Suppressor macrophage (primary cell): ENCODE measurements at places on chromosomes 7 and 10.

DNA sequence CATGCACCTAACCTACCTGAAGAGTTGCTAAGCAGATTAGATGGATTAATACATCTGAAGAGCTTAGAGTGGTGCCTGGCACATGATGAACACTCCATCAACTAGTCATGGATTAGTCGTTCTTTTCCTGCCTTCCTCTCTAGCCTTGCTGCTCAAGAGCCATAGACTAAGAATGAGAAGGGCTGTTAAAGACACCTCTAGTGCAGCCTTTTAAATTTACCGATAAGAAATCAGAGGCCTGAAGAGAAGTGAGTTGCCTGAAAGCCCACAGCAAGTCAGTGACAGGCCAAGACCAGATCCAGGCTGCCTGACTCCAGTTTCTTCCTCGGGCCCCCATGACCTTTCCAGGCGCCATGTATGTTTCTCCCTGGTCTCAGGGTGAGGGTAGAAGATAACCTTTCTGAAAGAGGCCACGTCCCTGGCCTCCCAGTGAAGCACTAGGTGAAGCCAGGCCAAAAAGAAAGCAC, 6.5 kb downstream of the TSPAN15 start:
- DNase-seq: no peak

DNA sequence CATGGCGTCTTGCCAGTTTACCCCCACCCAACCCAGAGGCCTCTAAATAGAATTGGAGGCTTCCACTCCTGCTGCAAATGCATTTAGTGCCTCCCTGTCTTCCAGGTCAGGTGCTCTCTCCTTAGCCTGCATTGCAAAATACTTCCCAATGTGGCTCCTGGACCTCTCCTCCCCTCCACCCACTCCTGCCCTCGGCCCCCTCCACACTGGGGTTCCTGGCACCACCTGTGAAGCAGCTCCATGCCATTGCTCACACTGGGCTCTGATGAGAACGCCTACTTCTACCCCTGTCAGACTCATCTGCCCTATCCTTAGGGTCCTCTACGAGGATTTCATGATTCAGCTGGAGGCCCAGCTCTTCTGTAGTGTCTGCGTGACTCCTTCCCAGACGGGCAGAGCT, 37.4 kb downstream of the C10orf120 start:
- DNase-seq: no peak

- DNase-seq: no peak
Measured at GRCh38 chr7:39158367-39158766, 180.7 kb downstream of the POU6F2 start.

DNA sequence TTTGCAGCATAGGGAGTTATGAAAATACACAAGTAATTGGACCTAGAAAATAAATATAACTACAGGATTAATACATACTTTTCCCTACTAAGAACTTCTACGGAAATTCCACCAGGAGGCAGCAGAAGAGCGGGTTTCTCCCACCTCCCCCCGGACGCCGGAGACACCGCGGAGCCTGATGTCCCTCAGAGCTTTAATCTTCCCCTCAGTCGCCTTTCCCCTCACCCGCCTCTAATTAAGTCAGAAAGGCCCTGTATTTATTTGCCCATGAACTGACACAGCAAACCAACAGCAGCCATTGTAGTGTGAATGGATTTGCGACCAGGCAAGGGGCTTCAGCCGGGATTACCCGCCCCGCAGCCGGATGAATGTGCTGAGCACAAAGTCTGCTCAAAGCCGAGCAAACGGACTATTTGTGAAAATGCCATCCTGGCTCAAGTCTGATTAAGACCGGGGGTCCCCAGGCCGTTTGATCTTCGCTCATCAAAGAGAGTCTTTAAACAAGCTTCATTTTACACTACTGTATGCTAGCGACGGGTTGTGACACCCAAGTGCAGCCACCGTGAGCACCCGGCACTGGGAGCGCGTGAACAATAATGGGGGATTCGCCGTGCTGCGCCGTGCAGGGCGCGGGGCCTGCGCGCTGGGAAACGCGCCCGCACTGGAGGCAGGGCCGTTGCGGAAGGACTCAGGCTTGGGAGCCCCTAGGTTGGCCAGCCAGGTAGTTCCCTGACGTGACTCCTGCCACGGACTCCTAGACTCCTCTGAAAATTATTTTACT, 5.6 kb upstream of the DKK1 start:
- peak; percentile 64 for DNase-seq

- no peak for DNase-seq
Measured at GRCh38 chr7:15781944-15782343, 95.5 kb upstream of the MEOX2 start.

- no peak for DNase-seq
Measured at GRCh38 chr7:139598642-139599041, 75.2 kb downstream of the CLEC2L start.

DNA sequence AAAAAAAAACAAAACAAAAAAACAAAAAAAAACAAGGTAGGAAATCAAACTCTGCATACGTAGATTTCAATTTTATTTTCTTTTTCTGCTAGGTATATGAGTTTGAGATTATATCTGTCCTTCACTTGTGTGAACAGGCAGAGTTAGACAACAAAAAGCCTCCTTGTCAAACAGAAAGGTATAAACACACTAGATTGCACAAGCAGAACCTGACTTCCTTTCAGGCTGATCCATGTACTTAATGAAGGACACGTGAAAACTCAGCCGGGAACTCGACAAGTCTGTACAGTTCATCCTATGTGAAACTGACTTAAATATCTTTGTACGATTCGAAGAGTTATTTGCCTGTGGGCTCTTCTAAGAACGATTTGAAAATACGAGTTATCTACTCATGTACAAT, 254.1 kb downstream of the ARL4A start:
- no peak for DNase-seq
